ENCODE measurements at places on chromosomes 12 and 14. TPM values are rescaled to one million over a fixed set of nuclear protein-coding genes. Genes with fewer than 3 reads are reported as not detected.

Gene TSPAN8
- total RNA-seq: 0.26 TPM

Gene KRT72
- not detected for total RNA-seq

Gene JKAMP
- 35.3 TPM for total RNA-seq

Gene OR4E2
- total RNA-seq: not detected

Gene RNASE7
- total RNA-seq: 12.1 TPM

Gene SLC6A13
- 0.79 TPM for total RNA-seq

Gene SLC7A8
- 1.1 TPM for total RNA-seq

Gene MYF5
- not detected for total RNA-seq

Gene FLRT2
- 7.1 TPM for total RNA-seq

Gene EFCAB11
- total RNA-seq: 1.1 TPM

Gene PMEL
- 1.8 TPM for total RNA-seq

Gene CCDC59
- 58.4 TPM for total RNA-seq

Gene FOXA1
- 5.3 TPM for total RNA-seq

Gene PRPH
- total RNA-seq: 0.26 TPM

Gene ING4
- total RNA-seq: 22.0 TPM

Gene REC8
- total RNA-seq: 1.1 TPM

Gene TRAFD1
- total RNA-seq: 30.8 TPM

Gene GDF3
- not detected for total RNA-seq

Gene STAB2
- total RNA-seq: not detected

Gene MSRB3
- 4.2 TPM for total RNA-seq

Gene HECTD4
- total RNA-seq: 12.9 TPM

Gene EGLN3
- 48.7 TPM for total RNA-seq

Gene IQSEC3
- not detected for total RNA-seq

Gene CRIP2
- 13.2 TPM for total RNA-seq

Gene PRORP
- total RNA-seq: 24.5 TPM

Gene ADGRD1
- total RNA-seq: not detected
